Heart right ventricle (tissue), 16 donors: ENCODE measurements at places on chromosomes 5 and 9. TPM values are rescaled to one million over a fixed set of nuclear protein-coding genes. Genes with fewer than 3 reads are reported as not detected.

ADAMTS12 gene
- 3.7 TPM for total RNA-seq

ADAMTS2 gene
- total RNA-seq, result 2.8 TPM

- DNase-seq, result no peak
Measured at GRCh38 chr5:122674385-122674784, 100.5 kb upstream of the SNX2 start.

RAPGEF1 gene
- 124 TPM for total RNA-seq

TMEM174 gene
- not detected for total RNA-seq

BTNL3 gene
- not detected for total RNA-seq
